Uterus (tissue), 4 donors: ENCODE measurements at places on chromosomes 12 and 14.

- no peak for DNase-seq
Measured at GRCh38 chr12:88733008-88733407, 152.7 kb upstream of the KITLG start.

DNA sequence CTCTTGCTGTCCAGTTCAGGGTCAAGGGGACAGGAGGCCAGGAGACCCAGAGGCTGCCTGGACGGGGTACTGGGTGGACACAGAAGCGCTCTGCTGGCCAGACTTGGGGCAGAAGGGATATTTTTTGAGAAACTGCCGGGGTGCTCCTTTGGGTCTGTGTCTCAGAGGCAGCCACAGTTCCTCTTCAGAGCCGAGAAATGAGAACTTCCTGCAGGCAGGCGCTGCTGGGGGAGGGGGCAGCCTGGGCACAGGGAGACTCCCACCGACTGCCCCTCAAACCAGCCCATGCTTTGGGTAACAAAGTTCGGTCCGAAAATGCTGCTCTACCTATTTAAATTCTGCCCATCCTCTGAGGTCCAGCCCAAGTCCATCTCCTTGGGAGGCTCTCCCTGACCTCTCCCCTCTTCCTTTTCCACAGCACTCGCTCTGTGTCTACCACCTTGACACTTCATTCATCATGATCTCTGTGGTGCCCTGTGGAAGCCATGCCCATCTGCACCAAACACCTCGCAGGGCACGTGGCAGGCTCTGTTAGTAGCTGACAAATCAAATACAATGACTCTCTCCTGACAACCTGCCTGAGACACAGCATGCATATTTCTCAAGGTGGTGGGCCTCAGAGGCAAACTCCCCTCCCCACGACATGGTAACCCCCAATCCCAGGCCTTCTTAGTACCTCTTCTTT, 16.4 kb downstream of the HDAC7 start:
- DNase-seq, result no peak

GRCh38 chr14:21350539-21350938, 33.3 kb downstream of the SUPT16H start:
- no peak for DNase-seq

DNA sequence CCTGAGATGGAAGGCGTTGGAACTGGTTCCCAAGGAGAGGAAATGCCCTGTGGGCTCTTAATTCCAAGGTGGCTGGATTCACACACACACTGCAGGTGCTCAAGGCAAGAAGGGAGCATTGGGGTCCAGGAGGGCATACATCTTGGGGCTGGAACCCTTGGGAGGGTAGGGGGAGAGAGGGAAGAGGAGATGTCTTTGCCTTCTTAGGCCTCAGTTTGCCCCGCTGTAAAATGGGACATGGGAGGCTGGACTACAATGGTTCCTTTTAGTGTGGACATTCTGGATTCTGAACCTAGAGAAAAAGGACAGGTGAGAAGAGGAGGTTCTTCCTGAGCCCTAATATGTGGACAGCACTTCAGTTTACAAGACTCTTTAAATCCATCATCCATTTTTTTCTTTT, 43.8 kb downstream of the CALM1 start:
- no peak for DNase-seq

DNA sequence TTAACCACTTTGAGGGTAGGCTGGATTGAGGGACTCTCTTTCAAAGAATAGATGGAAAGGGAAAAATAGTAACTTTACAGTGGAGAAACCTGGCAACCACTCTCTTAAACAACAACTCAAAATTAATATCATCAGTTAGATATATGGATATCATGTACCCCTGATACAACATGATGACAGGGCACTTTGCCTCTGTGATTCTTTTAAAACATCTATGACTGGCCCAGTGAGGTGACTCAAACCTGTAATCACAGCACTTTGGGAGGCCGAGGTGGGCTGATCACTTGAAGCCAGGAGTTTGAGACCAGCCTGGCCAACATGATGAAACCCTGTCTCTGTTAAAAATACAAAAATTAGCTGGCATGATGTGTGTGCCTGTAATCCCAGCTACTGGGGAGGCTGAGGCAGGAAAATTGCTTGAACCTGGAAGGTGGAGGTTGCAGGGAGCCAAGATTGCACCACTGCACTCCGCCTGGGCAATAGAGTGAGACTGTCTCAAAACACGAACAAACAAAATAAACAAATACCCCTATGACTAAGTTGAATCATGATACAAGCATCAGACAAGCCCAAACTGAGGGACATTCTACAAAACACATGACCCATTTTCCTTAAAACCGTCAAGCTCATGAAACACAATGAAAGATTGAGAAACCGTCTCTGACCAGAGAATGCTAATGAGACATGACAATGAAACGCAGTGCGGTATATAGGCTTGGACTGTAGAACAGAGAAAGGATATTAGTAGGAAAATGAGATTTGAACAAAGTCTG, 26.4 kb upstream of the SLC7A8 start:
- no peak for DNase-seq

DNA sequence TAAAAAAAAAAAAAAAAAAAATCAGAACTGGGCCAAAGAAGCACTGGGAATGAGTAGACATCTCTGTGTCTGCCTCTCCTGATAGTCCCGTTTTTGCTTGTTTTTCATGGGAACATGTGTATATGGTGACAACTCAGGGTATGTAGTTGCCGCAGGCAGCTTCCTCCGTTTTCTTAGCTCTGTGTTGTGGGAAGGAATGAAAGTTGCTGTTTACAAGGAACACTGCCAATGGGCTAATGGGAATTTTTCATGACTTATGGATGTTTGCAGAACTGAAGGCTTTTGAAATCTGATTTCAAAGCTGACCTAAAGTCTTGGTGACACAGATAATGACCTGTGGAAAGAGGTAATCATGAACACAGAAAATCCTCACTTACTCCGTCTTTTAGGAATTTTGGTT, 146.4 kb upstream of the BTG1 start:
- no peak for DNase-seq

DNA sequence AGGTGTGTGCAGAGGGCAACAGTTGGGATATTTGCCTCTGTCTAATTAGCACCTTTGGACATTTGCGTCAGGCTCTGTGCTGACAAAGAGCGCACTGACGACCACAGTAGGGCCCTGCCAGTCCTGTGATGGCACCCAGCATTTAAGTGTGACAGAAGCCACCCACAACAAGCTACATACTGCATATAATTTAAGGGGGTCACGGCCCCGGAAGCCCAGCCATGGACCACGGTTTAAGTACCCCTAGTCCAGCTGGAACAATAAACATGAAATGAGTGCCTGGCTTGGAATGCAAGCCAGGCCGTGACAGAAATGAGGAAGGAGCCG, 16.8 kb upstream of the DYNC1H1 start:
- no peak for DNase-seq
